Type B pancreatic cell (in vitro differentiated cells): ENCODE measurements at places on chromosomes 7 and 10. TPM values are rescaled to one million over a fixed set of nuclear protein-coding genes. Genes with fewer than 3 reads are reported as not detected.

The ZNF786 gene
- total RNA-seq = 12.6 and 13.3 TPM in 2 replicates

The POT1 gene
- 12.6 and 27.3 TPM in 2 replicates for total RNA-seq

The HACD1 gene
- total RNA-seq = 7.9 and 16.4 TPM in 2 replicates

The DRGX gene
- 0.21 and 0.22 TPM in 2 replicates for total RNA-seq

The GPR22 gene
- not detected in 2 replicates for total RNA-seq

The ZKSCAN1 gene
- total RNA-seq = 157 and 170 TPM in 2 replicates

The SLC13A1 gene
- 0.07 and 0.14 TPM in 2 replicates for total RNA-seq

The OIT3 gene
- 0.17 TPM in 1 of 2 replicates, not detected in the other for total RNA-seq

The SAMD9L gene
- 1.8 and 2.7 TPM in 2 replicates for total RNA-seq
